Activated T-helper 2 cell treated with anti-CD3 and anti-CD28 coated beads, Interferon-gamma antibody, Interleukin-2, Interleukin-4, amounts not matched to agents 10 μg/mL and 5 μg/mL and 100 μg/mL, durations not matched to agents 14 hours and 24 hours and 36 hours (primary cell): ENCODE measurements at places on chromosomes 11 and 22. TPM values are rescaled to one million over a fixed set of nuclear protein-coding genes. Genes with fewer than 3 reads are reported as not detected.

Gene GAL3ST3
- 0.18 TPM in 1 of 2 replicates, not detected in the other for total RNA-seq

GRCh38 chr11:19659529-19659928, 53.1 kb upstream of the NAV2 start:
- no peak for DNase-seq
- H3K4me3 ChIP-seq = no peak overlapping the region
- H3K27ac ChIP-seq = no peak overlapping the region
- H3K36me3 ChIP-seq = no peaks in the 10 kb centered on the region
- peaks cover 3% of the 10 kb centered on the region for H3K4me1 ChIP-seq

GRCh38 chr11:82883853-82884252, 16.4 kb downstream of the PRCP start:
- H3K36me3 ChIP-seq = peaks cover 8% of the 10 kb centered on the region
- no peak for DNase-seq
- no peaks in the 10 kb centered on the region for H3K4me1 ChIP-seq
- H3K27me3 ChIP-seq = no peaks in the 10 kb centered on the region

GRCh38 chr11:41206388-41206787, 253.1 kb downstream of the LRRC4C start:
- no peaks in the 10 kb centered on the region for H3K36me3 ChIP-seq
- H3K27me3 ChIP-seq = no peaks in the 10 kb centered on the region
- DNase-seq = no peak
- no peaks in the 10 kb centered on the region for H3K4me1 ChIP-seq

DNA sequence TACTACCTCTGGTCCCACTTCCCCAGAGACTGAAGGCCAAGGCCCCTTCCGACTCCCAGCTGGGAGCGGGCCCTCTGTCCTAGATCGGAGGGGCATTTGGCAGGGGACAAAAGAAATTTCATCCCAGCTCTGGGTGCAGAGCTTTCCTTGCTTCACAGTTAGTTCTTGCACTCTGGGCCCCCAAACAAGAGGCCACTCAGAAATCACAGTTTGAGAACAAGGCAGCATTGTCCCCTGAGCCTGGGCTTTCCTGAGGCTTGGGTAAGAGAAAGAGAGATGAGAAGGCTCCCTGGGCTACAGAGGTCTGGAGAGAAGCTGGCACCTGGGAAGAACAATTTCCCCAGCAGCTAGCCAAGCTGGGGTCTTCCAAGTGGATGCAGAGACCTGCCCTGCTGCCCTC, 71.8 kb upstream of the NCAM1 start:
- no peak for DNase-seq
- H3K36me3 ChIP-seq = no peaks in the 10 kb centered on the region
- no peak overlapping the region for H3K4me3 ChIP-seq
- no peak overlapping the region for H3K27ac ChIP-seq
- H3K4me1 ChIP-seq = no peaks in the 10 kb centered on the region

DNA sequence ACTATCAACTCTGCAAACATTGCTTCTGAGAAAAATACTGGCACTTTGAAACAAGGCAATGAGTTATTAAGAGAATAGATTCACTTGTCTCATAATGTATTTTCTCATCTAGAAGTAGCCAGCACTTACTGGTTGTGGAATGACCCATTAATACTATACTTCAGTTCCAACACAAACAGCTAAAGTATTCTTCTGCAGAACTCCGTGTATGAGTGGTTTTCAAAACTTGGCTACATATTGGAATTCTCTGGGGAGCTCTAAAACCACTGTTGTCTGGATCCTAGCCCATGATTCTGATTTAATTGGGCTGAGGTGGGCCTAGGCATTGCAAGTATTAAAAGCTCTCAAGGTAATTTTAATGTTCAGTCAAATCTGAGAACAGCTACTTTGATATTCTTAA, 1416.4 kb upstream of the RAG2 start:
- DNase-seq = no peak
- no peaks in the 10 kb centered on the region for H3K36me3 ChIP-seq
- H3K27ac ChIP-seq = no peak overlapping the region
- no peak overlapping the region for H3K4me3 ChIP-seq
- H3K27me3 ChIP-seq = no peaks in the 10 kb centered on the region
